ENCODE measurements at places on chromosomes 7 and 10.

DNA sequence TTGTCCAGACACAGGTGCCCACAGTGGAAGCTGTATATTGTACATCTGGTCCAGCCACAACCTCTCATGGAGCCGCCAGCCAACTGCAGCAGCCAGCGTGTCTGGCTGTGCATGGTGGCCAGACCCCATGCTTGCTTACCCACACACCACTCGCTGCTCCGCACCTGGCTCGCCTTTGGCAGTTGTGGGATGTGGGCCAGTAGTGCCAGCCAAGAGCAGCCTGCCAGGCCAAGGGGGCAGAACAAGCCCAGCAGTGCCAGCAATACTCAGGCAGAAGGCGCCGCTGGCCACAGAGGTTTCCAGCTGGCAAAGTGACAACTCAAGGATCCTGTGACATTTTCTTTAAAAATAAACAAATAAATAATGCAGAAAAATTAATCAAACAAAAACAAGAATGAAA, 11.7 kb upstream of the TMEM243 start:
- DNase-seq: no peak

- peak; percentile 90 for DNase-seq
Measured at GRCh38 chr10:3782451-3783315, 2.3 kb downstream of the KLF6 start.

DNA sequence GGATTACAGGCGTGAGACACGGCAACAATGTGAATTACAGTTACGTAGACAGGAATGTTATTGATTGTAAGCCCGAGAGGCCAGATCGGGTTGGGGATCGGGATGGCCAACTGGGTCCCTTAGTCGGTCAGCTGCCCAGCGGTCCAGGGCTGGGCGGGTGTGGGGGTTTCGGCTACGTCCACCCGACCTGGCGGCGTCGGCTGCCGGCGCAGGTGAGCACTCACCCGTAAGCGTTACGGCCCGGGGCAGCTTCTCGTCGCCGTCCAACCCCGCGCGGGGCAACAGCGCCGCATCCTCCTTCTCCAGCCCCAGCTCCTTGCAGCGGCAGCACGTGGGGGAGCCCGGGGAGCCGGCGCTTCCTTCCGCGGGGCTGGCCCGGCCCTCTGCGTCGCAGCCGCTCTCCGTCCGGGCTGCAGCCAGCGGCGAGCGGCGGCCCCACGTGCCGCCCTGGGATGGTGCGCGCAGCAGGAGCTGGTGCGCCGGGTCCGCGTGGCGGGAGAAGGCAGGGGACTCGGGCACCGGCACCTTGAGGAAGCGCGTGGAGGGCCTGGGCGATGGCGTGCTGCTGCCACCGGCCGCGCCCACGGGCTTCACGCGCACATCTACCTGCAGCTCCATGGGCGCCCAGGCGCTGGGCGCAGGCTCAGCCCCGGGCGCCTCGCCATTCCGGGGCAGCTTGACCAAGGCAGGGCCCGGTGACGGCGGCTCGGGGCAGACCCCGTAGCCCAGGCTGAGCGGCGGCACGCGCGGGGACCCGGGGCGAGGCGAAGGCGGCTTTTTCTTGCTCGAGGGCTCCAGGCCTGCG, 609 bp downstream of the KLRG2 start:
- no peak for DNase-seq

- DNase-seq: no peak
Measured at GRCh38 chr7:141551782-141552181, 572 bp downstream of the AGK start.

DNA sequence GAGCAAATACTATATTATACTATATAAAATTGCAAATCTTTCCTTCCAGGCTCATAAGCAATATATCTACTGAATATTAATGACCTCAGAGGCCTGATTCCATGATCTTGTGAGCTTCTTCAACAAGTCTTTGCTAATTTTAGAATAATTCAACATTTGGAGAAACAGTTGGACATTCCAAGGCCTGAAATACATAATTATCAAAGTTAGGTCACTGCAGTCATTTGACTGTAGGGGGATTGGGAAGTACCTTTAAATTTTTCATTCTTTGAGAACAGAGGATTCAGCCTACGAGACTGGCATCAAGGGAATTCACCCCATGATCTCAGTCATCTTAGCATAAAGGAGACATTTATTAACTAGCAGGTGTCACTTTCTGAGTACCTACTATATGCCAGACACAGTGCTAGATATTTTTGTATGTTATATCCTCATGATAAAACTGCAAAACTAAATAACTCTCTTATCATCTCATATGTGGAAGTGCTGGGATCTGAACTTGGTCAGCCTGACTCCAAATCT, 85.4 kb downstream of the DOCK4 start:
- no peak for DNase-seq

- DNase-seq: no peak
Measured at GRCh38 chr10:77504873-77505257, 132.7 kb downstream of the KCNMA1 start.

GRCh38 chr7:102849079-102849478, 63.7 kb upstream of the LRRC17 start:
- DNase-seq: no peak

DNA sequence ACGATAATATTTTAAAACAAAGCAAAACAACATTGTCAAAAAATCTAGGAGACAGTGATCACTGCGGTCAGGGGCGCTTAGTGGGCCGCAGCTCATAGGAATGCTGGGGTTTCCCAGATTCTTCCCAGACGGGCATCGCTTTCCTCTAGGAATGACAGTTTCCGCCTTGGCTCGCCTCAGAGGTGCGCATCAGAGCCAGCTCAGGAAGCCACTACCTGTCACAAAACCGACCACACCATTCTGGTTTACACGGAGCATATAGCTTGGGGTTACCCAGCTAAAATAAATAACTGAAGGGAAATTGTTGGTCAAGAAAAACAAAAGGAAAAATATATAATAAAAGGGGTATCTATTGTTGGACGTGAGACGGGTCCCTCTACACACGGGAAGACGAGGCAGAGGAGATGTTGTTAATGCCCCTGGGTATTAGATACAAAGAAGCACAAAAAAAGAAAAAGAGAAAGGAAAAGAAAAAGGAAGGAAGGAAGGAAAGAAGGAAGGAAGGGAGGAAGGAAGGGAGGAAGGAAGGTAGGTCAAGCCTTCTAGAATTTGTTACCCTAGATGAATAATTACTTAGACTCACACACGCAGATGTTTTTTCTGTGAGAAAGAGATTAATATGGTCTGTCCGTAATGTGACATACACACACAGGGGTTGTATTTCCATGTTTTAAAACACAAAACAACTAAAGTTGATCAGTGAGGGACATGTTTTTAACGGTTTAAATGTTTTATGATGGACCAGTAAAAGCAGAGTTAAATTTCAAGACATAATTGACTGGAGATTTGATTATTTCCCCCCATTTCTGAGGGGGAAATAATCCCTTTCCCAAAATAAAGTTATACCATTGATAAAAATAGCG, 292.4 kb upstream of the NFE2L3 start:
- no peak for DNase-seq
